ENCODE measurements at places on chromosomes 6 and 20. TPM values are rescaled to one million over a fixed set of nuclear protein-coding genes. Genes with fewer than 3 reads are reported as not detected.

Gene IL20RA
- not detected for total RNA-seq

GRCh38 chr20:33883164-33883563, 72.0 kb downstream of the CHMP4B start:
- no peak overlapping the region for H3K27ac ChIP-seq
- no peak overlapping the region for H3K4me3 ChIP-seq
- DNase-seq: no peak
- peaks cover 11% of the 10 kb centered on the region for H3K36me3 ChIP-seq
- peaks cover 11% of the 10 kb centered on the region for H3K27me3 ChIP-seq

DNA sequence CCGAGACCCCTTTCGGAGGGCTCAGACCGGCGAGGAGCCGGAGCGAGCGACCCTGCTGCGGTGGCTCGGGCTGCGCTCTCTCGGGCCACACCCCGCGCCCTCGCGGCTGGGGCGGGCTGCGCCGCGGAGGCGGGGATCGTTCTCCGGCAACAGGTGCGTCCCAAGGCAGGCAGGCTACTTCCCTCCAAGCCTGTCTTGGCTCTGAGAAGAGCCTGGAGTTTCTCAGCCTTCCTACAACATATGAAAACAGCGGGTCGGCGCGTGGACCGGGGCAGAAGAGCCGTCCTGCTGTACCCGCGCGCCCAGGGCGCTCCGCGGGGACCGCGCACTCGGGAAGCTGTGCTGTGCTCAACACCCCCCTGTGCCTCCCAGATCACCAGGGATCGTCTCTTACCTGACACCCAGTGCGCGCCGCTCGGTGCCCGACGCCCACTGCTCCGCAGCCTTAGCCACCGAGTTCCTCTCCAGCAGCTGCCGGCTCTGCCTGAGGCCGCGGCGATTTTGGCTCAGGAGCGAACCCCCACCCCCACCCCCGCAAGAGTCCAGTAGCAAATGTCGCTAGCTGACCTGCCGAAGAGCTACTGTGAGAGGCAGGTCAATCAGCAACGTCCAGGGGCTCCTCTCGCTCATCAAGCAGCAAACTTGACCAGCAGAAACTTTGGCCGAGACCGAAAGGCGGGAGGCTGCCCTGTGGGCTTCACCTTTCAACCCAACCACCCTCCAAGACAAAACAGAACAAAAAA, 3.7 kb upstream of the OLIG3 start:
- H3K4me1 ChIP-seq: no peaks in the 10 kb centered on the region
- no peaks in the 10 kb centered on the region for H3K36me3 ChIP-seq
- H3K4me3 ChIP-seq: no peak overlapping the region
- no peak for DNase-seq
- H3K27me3 ChIP-seq: peaks cover 41% of the 10 kb centered on the region

Gene SRF
- total RNA-seq: 37.4 TPM

Gene CDC40
- 19.3 TPM for total RNA-seq

- no peaks in the 10 kb centered on the region for H3K27me3 ChIP-seq
- H3K4me1 ChIP-seq: peaks cover 15% of the 10 kb centered on the region
- H3K36me3 ChIP-seq: no peaks in the 10 kb centered on the region
Observed at GRCh38 chr6:125784365-125784764, 6.4 kb upstream of the NCOA7 start.

DNA sequence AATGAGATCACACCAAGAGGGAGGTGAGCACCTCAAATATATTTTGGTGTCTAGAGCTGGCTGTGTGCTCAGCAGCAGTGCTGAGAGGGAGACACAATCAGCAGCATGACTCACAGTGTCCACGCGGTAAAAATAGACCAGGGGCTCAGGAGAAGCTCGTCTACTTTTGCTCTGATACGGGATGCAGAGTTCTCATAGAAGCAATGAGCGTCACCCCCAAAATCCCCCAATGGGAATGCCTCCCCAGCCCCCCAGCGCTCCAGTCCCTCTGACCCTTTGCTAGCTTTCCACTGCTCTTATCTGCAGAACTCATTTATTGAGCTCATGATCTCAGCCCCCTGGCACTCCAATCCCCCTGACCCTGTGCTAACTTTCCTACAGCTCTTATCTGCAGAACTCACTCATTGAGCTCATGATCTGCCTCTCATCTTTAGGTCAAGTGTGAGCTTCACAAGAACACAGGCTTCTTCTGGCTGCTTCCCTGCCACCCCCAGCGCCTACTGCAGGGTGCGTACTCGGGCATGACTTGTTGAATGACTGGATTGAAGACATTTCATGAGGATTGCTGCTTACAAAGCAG, 34.0 kb downstream of the SYNDIG1 start:
- peaks cover 22% of the 10 kb centered on the region for H3K4me1 ChIP-seq
- no peak overlapping the region for H3K4me3 ChIP-seq
- peak overlapping the region; percentile 79 for H3K27ac ChIP-seq
- H3K27me3 ChIP-seq: peaks cover 21% of the 10 kb centered on the region

- peaks cover 12% of the 10 kb centered on the region for H3K27me3 ChIP-seq
- H3K4me3 ChIP-seq: peak overlapping the region; percentile 61
- no peak overlapping the region for H3K27ac ChIP-seq
Observed at GRCh38 chr20:36153736-36154699, 522 bp upstream of the EPB41L1 start.

DNA sequence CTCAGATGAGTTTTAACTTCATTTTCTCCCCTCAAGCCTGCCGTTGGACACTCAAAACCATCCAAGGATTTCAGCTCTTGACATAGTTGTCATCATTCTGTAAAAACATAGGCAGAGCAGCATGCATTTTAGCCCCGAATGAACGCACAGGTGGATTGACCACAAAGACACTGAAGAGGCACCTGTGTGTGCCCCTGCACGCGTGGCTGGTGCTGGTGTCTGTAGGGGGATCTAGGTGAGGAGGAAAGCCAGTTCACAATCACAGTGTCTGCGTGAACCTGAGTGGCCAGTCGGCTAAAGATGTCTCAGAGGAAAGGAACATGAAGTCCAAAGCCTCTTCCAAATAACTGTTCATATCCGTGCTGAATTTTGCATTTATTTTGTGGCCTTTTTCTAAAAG, 309.2 kb downstream of the QKI start:
- no peaks in the 10 kb centered on the region for H3K4me1 ChIP-seq
- no peaks in the 10 kb centered on the region for H3K36me3 ChIP-seq
- no peak overlapping the region for H3K4me3 ChIP-seq
- no peak for DNase-seq

- DNase-seq: no peak
- H3K36me3 ChIP-seq: no peaks in the 10 kb centered on the region
Observed at GRCh38 chr6:119466226-119466625, 116.7 kb upstream of the MAN1A1 start.

- no peak overlapping the region for H3K4me3 ChIP-seq
- peaks cover 31% of the 10 kb centered on the region for H3K27me3 ChIP-seq
- no peaks in the 10 kb centered on the region for H3K4me1 ChIP-seq
- no peak overlapping the region for H3K27ac ChIP-seq
- peak; percentile 48 for DNase-seq
Observed at GRCh38 chr6:30396833-30397479, 52.0 kb downstream of the RPP21 start.

- H3K4me1 ChIP-seq: peaks cover 18% of the 10 kb centered on the region
- peaks cover 16% of the 10 kb centered on the region for H3K36me3 ChIP-seq
- no peak overlapping the region for H3K4me3 ChIP-seq
- peak overlapping the region; percentile 38 for H3K27ac ChIP-seq
Observed at GRCh38 chr6:143441680-143442545, 8.6 kb downstream of the ADAT2 start.

Gene AGER
- 7.6 TPM for total RNA-seq

GRCh38 chr6:108609276-108609769, 48.6 kb downstream of the FOXO3 start:
- peak; percentile 63 for DNase-seq
- peaks cover 9% of the 10 kb centered on the region for H3K36me3 ChIP-seq
- H3K27ac ChIP-seq: peak overlapping the region; percentile 79
- peaks cover 57% of the 10 kb centered on the region for H3K4me1 ChIP-seq
- peak overlapping the region; percentile 11 for H3K4me3 ChIP-seq
- peaks cover under 1% of the 10 kb centered on the region for H3K27me3 ChIP-seq

Gene CRIP3
- not detected for total RNA-seq

Gene DYNLRB1
- total RNA-seq: 268 TPM

DNA sequence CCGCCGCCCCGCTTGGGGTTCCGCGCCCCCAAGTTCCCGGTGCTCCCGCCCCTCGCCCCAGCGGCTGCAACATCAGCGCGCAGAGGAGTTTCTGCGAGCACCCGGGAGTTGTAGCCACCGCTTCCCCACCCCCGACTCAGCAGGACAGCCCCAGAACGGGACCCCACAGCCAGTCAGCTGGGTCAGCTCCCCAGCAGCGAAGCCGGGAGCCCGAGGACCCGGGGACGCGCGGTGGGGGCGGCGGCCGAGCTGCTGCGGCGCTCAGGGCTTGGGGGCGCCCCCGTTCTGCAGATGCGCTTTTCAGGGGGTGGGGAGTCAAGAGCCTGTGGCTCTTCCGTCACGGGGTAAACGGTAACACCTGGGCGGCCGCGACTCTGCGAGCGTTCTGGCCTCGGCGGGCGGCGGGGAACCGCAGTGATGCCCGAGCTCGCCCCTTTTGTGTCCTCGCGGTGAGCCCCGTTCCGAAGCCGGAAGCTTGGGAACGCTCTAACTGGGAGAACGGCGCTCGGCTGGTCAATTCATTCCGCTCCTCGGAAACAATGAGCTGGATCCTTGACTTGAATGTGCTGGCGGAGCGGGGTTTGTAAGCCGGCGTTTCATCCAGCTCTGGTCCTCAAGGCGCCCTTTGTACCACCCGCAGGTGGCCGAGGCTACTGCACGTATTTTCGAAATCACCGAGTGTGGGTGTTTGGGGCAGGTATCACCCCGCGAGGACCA, 774 bp downstream of the PLEKHG1 start:
- peaks cover 5% of the 10 kb centered on the region for H3K4me1 ChIP-seq
- no peaks in the 10 kb centered on the region for H3K36me3 ChIP-seq
- H3K27ac ChIP-seq: no peak overlapping the region

DNA sequence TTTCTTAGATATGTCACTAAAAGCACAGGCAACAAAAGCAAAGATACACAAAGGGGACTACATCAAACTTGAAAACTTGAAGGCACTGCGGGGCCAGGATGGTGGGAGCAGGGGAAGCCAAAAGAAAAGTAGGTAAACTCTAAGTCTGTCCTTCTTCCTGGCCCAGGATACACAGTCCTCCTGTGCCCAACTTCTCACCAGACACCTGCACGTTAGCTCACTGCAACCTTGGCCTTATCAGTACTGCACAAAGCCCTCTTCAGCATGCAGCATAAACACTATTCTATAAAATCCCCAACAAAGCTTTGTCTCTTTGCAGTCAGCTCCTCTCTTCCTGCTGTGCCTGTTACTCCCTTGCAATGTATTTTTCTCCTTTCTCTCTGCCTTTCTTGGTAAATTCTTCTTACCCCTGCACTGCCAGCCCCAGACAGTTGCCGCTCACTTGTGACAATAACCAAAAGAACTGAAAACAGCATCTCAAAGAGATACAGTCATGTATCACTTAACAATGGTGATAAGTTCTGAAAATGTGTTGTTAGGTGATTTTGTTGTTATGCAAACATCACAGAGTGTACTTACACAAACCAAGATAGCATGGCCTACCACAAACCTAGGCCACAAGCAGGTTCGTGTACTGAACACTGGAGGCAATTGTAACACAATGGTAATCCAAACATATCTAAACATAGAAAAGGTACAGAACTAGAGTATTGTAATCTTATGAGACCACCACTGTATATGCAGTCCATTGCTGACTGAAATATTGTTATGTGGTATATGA, 51.2 kb downstream of the NINL start:
- H3K27ac ChIP-seq: no peak overlapping the region
- peaks cover 6% of the 10 kb centered on the region for H3K4me1 ChIP-seq
- no peak overlapping the region for H3K4me3 ChIP-seq
- DNase-seq: no peak
- peaks cover 4% of the 10 kb centered on the region for H3K27me3 ChIP-seq

DNA sequence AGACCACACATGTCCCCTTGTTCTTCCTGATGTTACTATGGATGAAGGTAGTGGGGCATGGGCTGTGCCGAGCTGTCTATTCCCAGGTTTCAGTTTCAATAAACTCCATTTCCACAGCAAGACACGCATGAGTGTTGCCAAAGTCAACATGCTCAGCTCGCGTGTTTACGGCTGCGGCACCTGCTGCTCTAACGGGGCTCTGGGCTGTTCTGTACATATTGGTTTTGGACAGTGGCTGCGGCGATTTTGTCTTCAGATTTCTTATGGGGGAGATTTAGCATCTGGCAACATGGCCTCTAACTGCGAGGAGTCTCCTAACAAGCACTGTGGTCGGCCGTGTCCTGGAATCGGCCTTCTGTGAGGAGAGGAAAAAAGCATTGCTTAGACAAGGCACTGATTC, 58.6 kb downstream of the TMEM242 start:
- no peak overlapping the region for H3K27ac ChIP-seq
- H3K4me3 ChIP-seq: no peak overlapping the region
- H3K36me3 ChIP-seq: no peaks in the 10 kb centered on the region
- peaks cover 15% of the 10 kb centered on the region for H3K27me3 ChIP-seq

GRCh38 chr6:168310945-168311344, 8.6 kb downstream of the DACT2 start:
- H3K4me3 ChIP-seq: no peak overlapping the region
- no peaks in the 10 kb centered on the region for H3K4me1 ChIP-seq
- H3K36me3 ChIP-seq: 0 out of 2 replicates have a peak, but pooled peaks cover 9% of the 10 kb centered on the region
- no peaks in the 10 kb centered on the region for H3K27me3 ChIP-seq
- no peak for DNase-seq
- no peak overlapping the region for H3K27ac ChIP-seq

- no peaks in the 10 kb centered on the region for H3K27me3 ChIP-seq
- H3K36me3 ChIP-seq: peaks cover 13% of the 10 kb centered on the region
- H3K4me1 ChIP-seq: peaks cover 63% of the 10 kb centered on the region
- peak overlapping the region; percentile 85 for H3K27ac ChIP-seq
- H3K4me3 ChIP-seq: peak overlapping the region; percentile 11
Observed at GRCh38 chr20:1402149-1402548, 9.3 kb upstream of the FKBP1A start.

DNA sequence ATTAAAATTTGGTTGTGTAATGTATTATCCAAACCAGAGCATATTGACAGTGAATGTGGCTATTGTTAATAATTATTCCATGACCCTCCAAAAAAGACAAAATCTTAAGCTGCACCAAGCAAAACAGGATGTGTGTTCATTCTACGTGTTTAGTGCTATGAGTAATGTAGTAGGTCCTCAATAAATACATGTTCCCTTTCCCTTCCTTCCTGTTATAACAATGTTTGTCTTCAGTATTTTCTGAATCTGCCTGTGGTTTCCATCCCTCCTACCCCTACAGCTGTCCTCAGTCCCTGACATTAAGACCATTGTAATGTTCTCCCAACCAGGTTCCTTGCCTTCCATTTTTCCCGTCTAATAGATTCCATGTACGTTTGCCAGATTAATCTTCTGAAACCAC, 163.8 kb downstream of the AIG1 start:
- peaks cover 13% of the 10 kb centered on the region for H3K4me1 ChIP-seq
- peaks cover 21% of the 10 kb centered on the region for H3K36me3 ChIP-seq
- H3K4me3 ChIP-seq: no peak overlapping the region
- no peaks in the 10 kb centered on the region for H3K27me3 ChIP-seq
- no peak overlapping the region for H3K27ac ChIP-seq
- no peak for DNase-seq

Gene DCDC2
- not detected for total RNA-seq

- no peaks in the 10 kb centered on the region for H3K36me3 ChIP-seq
- peaks cover 5% of the 10 kb centered on the region for H3K27me3 ChIP-seq
- H3K4me1 ChIP-seq: no peaks in the 10 kb centered on the region
- no peak overlapping the region for H3K4me3 ChIP-seq
Observed at GRCh38 chr6:84066536-84066935, 33.0 kb downstream of the MRAP2 start.

Gene TRAPPC3L
- 0.30 TPM for total RNA-seq

- no peak overlapping the region for H3K4me3 ChIP-seq
- peaks cover 56% of the 10 kb centered on the region for H3K4me1 ChIP-seq
- H3K27me3 ChIP-seq: no peaks in the 10 kb centered on the region
- DNase-seq: no peak
- H3K27ac ChIP-seq: peak overlapping the region; percentile 57
Observed at GRCh38 chr20:2463616-2464365, 6.8 kb downstream of the SNRPB start.

Gene ARMH2
- not detected for total RNA-seq

Gene EIF6
- total RNA-seq: 177 TPM

GRCh38 chr6:131937703-131938631, 13.2 kb downstream of the CCN2 start:
- peak; percentile 69 for DNase-seq
- no peaks in the 10 kb centered on the region for H3K27me3 ChIP-seq
- peaks cover 36% of the 10 kb centered on the region for H3K4me1 ChIP-seq
- peak overlapping the region; percentile 65 for H3K27ac ChIP-seq

Measured in HFFc6 (cell line).